B cell (primary cell): ENCODE measurements at places on chromosomes 7 and 10.

DNA sequence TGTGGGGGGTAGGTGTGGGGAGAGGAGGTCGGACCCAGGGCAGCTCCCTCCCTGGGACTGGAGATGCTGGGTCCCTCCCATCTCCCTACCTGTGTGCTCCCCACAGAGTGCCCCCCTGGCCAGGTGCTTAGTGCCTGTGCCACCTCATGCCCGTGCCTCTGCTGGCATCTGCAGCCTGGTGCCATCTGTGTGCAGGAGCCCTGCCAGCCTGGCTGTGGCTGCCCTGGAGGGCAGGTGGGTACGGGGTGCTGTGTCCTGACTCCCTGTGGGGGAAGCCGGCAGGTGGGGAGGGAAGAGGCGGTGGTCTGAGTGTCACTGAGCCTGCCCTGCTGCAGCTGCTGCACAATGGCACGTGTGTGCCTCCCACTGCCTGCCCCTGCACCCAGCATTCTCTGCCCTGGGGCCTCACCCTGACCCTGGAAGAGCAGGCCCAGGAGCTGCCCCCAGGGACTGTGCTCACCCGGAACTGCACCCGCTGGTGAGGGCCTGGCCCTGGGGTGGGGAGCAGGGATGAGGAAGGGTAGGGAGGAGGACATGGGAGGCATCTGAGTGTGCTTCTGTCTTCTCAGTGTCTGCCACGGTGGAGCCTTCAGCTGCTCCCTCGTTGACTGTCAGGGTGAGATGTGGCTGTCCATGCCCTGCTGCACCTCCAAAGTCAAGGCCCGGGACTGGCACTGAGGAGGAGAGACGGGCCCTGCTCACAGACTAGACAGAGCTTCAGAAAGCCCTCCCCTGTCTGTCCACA, 11.7 kb upstream of the ZNF862 start:
- DNase-seq, result no peak

- DNase-seq, result no peak
These were observed 195.0 kb upstream of the PRPS1L1 start for GRCh38 chr7:18222636-18223035.

- DNase-seq, result no peak
These were observed 93.8 kb upstream of the SVIL start for GRCh38 chr10:29728541-29729049.

DNA sequence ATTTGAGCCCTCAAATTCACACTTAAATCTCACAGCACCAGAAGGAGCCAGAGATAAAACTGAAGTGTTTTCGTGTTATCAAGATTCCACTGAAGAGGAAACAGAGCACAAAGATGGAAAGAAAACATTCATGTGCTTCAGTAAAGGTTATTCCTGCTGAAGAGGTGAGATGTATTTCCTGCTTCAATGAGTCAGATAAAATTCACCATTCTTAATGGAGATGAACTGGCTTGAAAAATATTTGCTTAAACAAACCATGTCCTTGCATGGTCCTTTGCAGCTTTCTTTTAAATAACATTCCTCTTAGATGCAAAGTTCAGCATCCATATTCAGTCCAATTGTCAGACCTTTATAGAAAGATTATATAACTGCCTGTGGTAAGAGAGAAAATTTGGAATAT, 294.2 kb downstream of the IPMK start:
- DNase-seq, result no peak

GRCh38 chr7:20595971-20596370, 19.5 kb upstream of the ABCB5 start:
- no peak for DNase-seq
